Breast epithelium (tissue), 4 donors: ENCODE measurements at places on chromosomes 7 and 10.

- DNase-seq: no peak
Observed at GRCh38 chr7:74519395-74519794, 65.7 kb downstream of the GTF2IRD1 start.

- no peak for DNase-seq
Observed at GRCh38 chr10:61883371-61884025, 18.0 kb upstream of the ARID5B start.

DNA sequence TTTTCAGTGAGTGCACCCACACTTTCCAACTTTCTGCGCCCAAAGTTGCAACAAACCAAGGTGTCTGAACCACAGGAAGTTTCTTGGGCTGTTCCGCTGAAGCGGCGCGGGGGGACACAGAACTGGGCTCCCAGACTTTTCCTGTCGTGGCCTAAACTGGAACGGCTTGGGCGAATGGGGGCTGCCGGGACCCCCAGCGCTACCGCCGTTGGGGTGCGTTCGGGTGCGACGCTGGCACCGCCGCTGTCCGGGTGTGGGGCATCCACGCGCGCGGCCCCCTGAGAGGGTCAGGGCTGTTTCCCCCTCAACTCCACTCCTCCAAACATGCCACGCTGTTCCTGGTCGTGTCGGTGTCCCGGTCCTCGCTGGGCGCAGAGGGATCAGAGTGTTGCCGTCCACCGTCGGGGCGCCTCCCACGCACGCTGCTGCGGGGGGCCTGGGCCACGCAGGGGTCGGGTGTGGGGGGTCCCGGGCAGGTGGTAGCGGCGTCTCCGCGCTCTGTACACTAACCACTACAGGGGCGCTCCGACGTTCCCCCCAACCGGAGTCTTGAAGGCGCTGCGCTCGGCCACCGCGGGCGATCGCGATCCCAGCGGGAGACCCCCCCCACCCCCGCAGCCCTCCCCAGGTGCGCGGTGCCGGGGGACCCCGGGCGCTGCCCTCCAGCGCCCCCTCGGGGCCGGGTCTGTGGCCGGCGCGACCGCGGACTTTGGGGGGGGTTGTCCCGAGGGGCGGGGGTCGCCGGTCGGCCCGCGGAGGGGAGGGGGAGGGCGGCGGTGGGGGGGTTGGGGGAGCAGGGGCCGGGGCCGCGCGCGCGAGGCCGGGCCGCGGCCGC, 2.2 kb upstream of the CUX1 start:
- no peak for DNase-seq

DNA sequence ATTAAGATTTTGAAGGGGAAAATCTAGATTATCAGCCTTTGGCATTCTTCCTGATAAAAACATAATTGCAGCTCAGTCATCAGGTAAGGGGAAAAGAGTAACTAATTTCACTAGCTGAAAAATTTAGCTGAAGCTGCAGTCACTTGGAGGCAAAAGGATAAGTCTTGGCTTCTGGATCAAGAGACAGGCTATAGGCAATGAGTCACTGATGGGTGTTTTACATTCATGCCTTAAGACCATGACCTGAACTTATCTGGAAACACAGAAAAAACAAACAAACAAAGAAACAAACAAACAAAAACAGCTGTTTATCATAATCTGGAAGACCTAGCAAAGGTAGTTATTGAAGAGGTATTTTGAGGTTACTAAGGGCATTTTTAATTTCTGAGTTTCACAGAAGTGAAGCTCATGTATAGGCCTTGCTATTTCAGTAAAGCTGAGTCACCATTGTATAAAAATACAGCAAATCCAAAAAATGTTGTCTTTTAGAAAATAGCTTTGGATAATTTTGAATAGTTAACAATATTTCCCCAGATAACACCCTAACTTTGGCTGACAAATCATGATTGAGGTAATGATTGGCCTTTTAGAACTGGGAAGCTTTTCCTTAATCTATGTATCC, 40.3 kb downstream of the ZNF22 start:
- no peak for DNase-seq

DNA sequence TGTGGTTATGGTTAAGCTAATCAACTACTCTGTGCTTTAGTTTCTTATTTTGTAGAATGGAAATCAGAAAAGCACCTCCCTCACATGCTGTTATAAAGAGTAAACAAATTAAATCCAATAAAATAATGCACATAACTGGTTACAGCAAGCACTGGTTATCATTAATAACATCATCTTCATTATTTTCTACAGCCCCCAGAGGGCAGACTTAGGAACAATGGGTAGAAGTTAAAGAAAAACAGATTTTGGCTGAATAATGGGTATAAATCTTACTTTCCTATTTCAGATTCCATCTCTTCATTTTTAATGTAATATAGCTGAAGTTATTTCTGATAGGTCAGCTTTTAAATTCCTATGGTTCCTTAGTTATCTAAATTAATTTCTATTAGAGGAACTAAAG, 126.5 kb downstream of the DOCK4 start:
- DNase-seq: no peak

- no peak for DNase-seq
Observed at GRCh38 chr7:116683786-116684185, 11.8 kb downstream of the MET start.

GRCh38 chr7:76425156-76425555, 406 bp downstream of the ZP3 start:
- no peak for DNase-seq

DNA sequence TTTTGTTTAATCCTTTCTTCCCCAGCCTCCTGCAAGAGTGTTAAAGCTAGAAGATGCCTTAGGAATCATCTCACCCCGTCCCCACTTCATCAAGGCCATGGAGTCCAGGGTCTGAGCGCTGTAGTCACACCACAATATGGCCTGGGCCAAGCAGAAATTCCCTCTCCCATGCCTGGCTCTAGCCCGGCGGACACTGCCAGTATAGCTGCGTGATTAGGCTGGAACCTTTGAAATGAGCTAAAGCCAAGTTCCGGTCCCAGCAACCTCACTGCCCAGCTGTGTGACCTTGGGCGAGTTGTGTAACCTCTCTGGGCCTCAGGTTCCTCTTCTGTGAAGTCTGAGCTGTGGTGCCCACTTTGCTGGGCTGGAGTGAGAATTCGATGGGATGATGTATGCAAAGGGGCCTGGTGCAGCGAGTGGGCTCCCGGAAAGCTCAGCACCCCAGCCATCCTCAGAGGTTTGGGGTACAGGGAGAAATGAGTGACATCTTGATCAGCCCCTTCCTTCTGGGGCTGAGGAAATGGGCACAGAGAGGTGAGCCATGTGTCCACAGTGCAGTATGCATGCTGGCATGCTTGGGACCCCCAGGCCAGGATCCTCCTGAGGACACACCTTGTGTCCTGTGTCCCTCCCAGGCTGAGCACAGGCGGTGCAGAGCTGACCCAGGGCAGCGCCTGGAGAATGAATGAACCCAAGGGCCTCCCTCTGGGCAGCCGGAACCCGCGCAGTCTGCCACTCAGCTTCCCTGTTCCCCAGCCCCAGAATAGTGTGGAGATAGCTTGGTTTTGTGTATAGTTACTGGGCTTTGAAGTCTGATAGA, 118.6 kb downstream of the ZMIZ1 start:
- DNase-seq: no peak

GRCh38 chr10:26841733-26842317, 18.9 kb downstream of the ABI1 start:
- no peak for DNase-seq

DNA sequence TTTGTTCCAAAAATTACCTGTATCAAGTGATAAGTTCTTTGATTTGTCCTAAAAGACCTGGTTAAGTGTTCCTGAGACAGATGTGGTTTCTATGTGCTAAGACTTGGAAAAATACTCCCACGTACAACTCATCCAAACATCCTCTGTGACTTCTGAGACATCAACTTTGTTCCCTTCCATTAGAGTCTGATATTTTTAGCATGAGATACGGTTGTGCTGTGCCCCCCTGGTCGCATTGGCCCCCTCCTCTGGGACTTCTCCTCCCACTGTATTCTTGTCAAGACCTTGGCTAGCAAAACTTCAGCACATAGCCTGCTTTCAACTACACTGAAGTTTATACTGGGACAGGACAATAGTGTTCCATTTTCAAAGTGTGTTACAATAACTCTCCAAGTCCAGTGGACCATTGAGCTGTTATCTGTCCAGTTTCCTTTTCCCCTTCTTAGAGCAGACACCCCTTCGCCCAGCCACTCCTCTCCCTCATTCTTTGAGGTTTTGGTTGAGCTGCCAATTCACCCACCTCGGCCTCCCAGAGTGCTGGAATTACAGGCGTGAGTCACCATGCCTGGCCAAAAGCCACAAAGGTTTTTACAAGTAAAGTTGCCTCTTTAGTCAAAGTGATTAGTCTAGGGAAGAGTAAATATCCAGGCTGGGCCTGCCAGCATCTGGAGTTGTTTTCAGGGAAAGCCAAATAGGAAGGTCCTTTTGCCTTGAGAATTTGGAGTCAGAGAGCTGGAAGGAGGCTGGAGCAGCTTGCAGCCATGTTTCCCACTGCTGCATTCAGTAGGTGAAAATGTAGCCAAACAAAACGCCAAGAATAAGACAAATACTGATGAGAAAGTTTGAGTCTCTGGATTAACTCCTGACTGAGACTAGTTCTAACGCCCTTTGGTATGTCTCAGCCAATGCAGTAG, 17.8 kb upstream of the PDLIM1 start:
- DNase-seq: peak; percentile 80

- DNase-seq: no peak
Observed at GRCh38 chr7:99143521-99143852, 421 bp downstream of the SMURF1 start.

- no peak for DNase-seq
Observed at GRCh38 chr10:116948530-116948870, 56.5 kb downstream of the SHTN1 start.
